ENCODE measurements at places on chromosomes 5 and 9.

DNA sequence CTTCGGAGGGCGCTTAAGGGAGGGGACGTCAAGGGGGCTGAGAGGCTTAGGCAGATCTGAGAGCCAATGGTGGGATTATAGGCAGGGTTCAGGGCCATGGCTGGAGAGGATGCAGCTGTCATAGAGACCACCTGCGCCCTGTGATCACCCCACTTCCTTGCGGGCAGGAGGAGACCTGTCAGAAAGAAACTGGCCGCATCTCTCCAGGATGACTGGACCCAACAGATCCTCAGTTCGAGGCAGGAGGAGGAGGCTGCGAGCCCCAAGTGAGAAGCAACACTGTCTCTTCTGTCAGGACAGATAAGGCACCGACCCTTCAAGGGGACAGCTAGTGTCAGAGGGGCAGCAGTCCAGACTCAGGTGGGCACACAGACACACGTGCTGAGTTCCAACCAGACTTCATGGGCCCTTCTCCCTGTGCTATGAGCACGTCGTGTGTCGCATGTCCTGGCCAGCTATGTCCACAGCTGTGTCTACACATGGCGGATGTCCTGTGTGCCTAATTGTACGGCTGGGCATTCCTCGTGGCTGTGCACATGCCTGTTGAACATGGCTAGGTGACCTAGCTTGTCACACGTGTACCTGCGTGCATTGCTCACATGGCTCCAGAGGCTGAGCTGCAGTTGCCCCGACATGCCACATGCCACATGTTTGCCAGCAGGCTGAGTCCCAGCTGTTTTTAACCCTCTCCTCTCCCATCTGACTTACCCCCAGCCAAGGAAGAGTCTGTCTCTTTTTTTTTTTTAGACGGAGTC, 583 bp upstream of the AQP3 start:
- DNase-seq = peak; percentile 42

DNA sequence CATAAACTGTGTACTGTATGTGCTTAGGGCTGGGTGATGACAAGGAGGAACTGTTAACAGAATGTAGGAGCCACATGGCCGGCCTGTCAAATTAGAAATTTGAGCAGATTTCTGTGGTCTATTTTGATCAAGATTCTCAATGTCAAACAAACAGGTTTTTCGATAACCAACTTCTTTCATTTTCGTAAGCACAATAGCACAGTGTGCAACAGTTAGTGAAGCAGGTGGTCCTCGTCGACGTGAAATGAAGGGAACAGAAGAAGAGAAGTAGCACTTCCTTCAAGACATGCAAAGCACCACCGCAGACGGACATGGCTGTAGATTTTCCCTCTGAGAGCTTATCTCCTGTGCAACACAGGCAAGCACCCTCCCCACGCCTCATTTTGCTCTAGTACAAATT, 252.1 kb downstream of the CRB2 start:
- DNase-seq = no peak

DNA sequence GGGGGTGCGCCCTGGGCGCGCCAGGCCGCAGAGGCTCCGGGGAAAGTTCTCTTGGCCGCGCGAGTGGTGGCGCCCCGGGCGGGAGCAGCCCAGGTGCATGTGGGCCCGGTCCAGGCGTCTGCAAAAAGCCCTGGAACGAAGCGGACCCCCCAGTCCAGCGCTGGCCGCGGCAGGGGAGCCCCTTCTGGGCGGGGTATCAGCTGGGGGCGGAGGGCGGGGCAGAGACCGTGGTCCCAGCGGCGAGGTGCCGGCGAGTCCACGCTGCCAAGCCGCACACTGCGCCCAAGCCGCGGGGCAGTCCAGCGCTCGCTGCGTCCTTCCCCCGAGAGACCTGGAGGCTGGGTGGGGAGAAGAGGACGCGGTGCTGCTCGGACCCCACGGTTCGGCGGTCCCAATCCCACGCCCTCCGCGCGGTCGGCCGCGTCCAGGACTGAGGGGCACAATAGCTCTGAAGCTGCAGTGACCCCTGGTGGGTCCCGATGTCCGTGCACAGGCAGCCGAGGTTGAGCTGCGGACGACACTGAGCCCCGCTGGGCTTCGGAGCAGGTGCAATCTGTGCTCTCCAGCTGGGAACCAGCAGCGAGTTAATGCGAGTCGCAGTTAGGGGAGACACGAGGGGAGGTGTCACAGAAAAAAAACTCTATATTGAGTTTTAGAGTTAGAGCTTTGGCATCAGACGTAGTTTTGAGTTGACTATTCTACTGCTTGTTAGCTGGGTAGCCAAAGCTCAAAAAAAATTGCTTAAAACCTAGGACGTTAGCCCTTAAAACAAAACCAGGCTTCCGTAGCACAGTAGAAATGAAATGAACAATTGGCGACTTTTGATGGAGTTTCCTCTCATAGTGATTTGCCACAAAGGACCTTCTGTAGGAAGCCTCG, 1.1 kb upstream of the EPB41L4A start:
- DNase-seq = peak; percentile 22

- peak; percentile 24 for DNase-seq
Observed at GRCh38 chr9:137021979-137022661, 5.9 kb downstream of the ABCA2 start.

GRCh38 chr5:169832845-169833244, 147.4 kb downstream of the INSYN2B start:
- no peak for DNase-seq

- DNase-seq = no peak
Observed at GRCh38 chr5:97876272-97876671, 693.2 kb upstream of the RIOK2 start.

- no peak for DNase-seq
Observed at GRCh38 chr5:68440651-68441050, 225.1 kb downstream of the PIK3R1 start.

GRCh38 chr9:19181561-19181960, 48.9 kb upstream of the DENND4C start:
- no peak for DNase-seq

- DNase-seq = no peak
Observed at GRCh38 chr5:150138551-150139265, 16.9 kb downstream of the PDGFRB start.

DNA sequence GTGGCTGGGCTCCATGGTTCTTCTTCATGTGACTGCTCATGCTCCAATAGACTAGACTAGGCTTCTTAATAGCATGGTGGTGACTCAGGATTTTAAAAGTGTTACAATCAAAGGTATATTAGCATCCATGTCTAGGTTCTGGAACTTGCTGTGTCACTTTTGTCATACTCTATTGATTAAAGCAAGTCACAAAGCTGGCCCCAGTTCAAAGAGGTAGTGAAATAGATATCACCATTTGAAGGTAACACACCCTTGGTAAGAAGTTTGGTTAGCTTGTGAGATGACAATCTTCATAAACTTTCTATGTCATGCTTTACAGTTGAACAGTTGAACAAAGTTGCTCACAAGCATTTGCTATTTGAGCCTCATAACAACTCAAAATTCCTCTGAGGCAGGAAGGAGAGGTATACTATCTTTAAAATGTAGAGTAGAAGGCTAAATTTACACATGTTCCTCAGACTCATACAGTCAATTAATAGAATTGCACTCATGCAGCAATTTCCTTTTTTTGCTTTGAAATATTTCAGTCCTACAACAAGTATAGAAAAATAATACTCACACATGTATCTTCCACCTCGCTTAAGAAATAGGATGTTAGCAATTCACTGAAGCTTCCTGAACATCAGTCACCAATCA, 56.8 kb upstream of the TMEM252 start:
- no peak for DNase-seq

DNA sequence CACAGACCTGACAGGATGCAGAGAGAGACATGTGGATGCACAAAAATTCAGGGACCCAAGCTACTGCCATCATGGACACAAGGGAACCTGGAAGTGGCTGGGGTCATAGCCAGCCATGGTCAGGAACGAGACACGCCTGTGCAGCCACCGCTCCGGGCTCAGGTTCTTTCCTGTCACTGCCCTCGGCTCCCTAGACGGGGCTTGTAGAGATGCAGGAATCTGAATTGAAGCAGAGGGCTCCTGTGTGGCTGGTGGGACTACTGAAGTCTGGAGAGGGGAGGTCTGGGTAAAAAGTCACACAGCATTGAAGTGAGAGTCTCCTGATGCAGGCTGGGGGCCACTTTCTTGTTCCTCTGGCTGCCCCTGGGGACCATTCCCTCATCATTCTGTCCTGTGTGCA, 32.3 kb upstream of the PTGS1 start:
- DNase-seq = no peak

DNA sequence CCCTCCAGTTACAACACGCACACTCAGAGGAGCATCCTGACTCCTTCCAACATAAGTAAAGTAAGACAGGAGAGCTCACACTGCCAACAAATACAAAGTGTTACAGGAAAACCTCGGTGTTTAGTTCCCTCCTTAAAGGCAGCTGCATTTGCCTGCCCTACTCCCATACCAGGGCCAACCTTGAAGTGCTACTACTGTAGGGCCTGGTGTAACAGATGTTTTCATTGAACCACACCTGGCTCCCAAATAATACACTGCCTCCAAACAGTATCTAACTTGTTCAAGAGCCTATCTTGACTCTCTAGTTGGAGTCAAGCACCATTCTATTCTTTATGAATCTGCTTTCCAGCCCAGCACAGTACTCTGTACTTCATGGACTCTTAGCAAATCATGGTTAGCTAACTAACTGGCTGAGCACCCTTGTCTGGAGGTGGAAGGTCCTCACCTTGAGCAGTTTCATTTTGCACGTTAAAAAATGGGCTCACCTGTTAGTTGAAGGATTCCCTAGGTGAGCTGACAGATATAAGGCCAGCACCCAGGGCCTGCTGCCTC, 34.6 kb downstream of the TTC39B start:
- DNase-seq = no peak

GRCh38 chr9:129851821-129852220, 16.6 kb downstream of the USP20 start:
- DNase-seq = no peak

GRCh38 chr9:120447959-120448500, 131.9 kb downstream of the CDK5RAP2 start:
- no peak for DNase-seq

DNA sequence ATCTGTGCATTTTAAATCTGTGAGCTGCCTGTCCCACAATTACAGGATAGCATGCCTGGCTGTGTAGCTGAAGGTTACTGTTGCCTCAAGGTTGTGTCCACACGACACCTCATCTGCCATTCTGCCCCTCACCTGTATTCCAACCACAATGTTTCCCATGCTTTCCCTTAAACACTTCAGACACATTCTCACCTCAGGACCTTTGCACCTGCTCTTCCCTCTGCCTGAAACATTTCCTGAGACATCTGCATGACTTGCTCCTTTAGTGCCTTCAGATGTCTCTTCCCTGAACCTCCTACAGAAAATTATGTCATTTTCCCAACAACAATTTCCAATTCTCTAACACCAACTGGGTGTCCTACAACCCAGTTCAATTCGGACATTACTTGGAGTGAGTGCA, 120.4 kb downstream of the ZNF608 start:
- DNase-seq = no peak

DNA sequence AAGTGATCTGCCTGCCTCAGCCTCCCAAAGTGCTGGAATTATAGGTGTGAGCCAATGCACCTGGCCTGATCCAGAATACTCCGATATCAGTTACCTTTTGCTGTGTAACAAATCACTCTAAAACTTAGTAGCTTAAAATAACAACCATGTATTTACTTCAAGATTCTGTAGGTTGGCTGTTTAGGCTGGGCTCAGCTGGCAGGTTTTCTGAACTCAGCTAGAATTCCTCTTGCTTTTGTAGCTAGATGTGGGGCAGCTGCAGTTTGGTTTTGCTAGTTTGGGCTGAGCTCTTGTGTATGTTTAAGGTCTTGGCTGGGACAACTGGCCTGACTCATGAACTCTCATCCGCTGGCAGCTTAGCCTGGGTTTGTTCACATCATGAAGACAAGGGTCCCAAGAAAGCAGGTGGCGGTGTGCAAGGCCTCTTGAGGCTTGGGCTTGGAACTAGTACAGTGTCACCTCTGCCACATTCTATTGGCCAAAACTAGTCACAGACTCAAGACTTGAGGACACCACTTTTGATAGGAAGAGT, 138.3 kb upstream of the SHB start:
- no peak for DNase-seq

- DNase-seq = no peak
Observed at GRCh38 chr5:154157483-154158378, 32.8 kb upstream of the GALNT10 start.

DNA sequence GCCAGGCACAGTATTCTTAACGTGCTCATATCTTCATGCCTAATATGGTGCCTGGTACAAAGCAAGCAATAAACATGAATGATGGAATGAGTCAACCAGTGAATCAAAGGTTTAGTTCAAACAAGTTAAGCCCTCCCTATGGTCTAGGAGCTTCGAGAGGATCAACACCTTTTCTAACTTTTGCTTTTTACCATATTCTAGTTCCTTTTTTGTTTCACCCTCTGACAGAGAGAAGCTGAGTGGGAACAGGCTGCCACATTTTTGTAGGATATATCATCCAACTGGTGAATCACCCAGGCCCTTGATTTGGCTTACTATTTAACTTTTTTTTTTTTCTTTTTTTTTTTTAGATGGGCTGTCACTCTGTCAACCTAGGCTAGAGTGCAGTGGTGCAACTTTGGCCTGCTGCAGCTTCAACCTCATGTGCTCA, 39.3 kb upstream of the TNC start:
- DNase-seq = peak; percentile 96

GRCh38 chr5:92435781-92436180, 1052.7 kb upstream of the ARRDC3 start:
- DNase-seq = no peak

DNA sequence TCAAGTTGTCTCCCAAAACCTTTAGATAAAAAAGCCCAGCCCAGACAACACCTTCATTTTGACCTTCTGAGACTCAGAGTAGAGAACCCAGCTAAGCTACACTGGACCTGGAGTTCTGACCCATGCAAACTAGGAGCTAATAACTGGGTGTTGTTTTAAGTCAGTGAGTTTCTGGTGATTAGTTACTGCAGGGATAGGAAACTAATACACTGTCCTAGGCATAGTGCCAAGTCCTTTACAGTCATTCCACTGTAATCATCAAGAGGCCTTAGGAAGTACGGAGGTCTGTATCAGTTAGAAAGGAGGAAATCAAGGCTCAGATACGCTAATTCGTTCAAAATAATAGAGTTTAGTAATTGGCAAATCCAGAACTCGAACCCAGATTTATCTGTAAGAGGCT, 197.9 kb downstream of the KCTD16 start:
- peak; percentile 14 for DNase-seq

DNA sequence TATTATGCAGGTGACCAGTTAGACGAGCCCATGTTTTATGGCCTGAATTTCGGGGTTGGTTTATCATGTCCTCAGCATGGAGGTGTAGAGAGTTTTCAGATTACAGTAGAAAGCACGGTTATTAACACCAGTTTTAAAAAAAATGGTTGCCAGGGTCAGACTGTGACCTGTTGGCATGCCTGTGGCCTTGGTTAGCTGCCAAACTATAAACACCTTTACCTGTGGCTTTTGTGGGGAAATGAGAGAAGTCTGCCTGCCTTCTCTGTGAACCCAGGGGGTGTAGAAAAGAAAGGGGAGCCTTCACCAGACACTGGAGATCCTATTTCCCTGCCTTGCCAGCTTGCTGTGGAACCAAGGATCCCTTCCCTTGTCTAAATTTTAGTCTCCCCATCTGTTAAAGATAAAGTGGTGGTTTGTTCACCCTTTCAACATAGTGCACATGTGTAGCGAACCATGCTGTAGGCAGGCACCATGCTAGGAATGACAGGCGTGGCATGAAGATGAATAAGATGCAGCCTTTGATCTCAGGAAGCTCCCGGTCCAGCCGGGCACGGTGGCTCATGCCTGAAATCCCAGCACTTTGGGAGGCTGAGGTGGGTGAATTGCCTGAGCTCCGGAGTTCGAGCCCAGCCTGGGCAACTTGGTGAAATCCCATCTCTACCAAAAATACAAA, 6.1 kb upstream of the PHF19 start:
- no peak for DNase-seq

- no peak for DNase-seq
Observed at GRCh38 chr5:95543017-95543705, 11.6 kb downstream of the SKIC3 start.

- DNase-seq = no peak
Observed at GRCh38 chr9:15211815-15212495, 95.1 kb downstream of the TTC39B start.

Measured in foreskin keratinocyte (primary cell).